ENCODE measurements at places on chromosomes 11 and 22.

DNA sequence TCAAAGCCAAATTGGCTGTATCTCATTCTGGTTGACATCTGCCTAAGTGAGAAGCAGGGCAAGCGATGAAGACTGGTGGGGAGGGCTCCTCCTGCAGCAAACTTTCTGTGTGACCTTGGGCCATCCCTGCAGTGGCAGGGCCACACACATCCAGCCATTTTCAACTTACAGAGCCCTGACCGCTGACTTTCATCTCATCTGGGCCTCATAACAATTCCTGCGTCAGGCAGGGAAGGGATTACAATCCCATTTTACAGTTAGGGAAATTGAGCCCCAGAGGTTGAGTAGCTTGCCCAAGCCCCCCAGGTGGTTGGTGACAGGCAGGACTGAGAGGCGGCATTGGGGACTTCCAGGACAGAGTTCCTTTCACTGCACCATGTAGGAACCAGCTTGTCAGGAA lies 21.9 kb downstream of the TPBGL start:
- no peak for DNase-seq

DNA sequence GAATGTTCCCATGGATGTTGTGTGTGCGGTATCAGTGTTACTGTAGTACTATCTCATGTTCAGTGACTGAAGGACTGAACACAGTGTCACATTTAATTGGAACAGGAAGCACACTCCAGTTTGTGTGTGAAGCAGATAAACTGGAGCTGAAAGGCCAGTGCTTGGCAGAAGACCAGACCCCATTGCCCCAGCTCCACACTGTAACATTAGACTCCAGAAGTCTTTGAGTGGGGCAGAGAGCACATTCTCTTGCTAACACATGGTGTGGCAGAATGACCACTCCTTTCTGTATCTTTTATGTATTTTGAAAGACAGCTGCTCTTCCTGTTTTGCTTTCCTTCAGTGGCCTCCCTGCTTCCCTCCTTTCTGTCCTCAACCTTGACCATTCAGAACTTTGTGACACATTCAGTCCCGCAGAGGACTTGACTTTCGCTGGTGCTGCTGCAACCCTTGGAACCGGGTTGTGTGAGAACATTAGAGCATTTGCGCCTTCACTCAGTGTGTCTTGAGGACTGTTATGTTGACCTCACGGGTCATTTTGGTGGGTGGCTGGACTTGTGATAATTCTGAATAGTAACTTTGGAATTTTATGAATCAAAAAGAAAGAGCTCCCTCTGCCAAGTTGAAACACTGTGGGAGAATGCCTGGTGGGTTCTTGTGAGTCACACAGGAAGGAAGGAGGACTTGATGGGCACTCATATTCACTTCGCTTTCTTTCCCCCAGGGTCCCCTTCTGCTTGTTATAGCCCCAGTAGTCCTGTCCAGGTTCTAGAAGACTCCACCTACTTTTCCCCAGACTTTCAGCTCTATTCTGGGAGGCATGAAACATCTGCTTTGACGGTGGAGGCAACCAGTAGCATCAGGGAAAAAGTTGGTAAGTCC lies 26.4 kb downstream of the AMOTL1 start:
- DNase-seq: peak; percentile 40

- DNase-seq: peak; percentile 92
Observed at GRCh38 chr11:65308281-65308891, 6.3 kb upstream of the CDC42EP2 start.

- no peak for DNase-seq
Observed at GRCh38 chr11:111764621-111765020, 1.6 kb downstream of the PPP2R1B start.

DNA sequence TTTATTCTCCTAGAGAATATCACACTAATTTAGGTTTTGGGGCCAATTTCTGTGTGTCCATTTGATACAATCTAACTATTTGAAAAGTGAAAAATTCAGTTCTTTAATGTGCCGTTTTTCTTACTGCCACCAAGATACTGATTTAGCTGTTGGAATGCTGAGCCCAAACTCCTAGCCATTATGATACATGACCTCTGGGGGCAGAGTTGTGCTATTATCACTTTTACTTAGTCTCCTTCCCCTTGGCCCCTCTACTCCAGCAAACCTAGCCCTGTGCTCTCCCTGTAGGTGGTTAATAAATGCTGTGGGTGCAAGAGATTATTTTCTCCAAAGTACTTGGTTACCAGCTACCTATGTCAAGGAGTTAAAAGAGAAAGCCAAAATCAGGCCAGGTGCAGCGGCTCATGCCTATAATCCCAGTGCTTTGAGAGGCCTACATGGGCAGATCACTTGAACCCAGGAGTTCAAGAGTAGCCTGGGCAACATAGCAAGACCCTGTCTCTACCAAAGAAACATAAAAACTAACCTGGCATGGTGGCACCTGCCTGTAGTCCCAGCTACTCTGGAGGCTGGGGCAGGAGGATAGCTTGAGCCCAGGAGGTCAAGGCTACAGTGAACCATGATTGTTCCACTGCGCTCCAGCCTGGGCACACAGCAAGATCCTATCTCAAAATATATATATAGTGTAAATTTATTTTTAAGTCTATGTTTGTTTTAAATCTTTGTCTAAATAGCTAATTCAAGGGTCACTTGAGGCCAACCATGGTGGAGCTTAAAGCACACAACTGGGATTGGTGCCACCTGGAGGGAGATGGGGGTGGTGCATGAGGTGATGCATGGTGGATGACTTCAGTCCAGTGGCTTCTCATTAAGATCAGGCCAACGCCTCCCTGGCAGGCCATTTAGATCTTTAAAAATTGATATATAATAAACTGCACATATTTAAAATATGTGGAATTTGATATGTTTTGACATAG lies 193.2 kb upstream of the PLET1 start:
- DNase-seq: peak; percentile 65

GRCh38 chr11:94785509-94785908 lies 17.4 kb downstream of the AMOTL1 start:
- no peak for DNase-seq

- DNase-seq: no peak
Observed at GRCh38 chr11:130871616-130872015, 44.7 kb downstream of the SNX19 start.

- DNase-seq: no peak
Observed at GRCh38 chr11:128931066-128931465, 11.6 kb downstream of the TP53AIP1 start.

- no peak for DNase-seq
Observed at GRCh38 chr11:130429120-130429681, 792 bp upstream of the ADAMTS8 start.

GRCh38 chr11:134159652-134160051 lies 64.1 kb downstream of the NCAPD3 start:
- no peak for DNase-seq

DNA sequence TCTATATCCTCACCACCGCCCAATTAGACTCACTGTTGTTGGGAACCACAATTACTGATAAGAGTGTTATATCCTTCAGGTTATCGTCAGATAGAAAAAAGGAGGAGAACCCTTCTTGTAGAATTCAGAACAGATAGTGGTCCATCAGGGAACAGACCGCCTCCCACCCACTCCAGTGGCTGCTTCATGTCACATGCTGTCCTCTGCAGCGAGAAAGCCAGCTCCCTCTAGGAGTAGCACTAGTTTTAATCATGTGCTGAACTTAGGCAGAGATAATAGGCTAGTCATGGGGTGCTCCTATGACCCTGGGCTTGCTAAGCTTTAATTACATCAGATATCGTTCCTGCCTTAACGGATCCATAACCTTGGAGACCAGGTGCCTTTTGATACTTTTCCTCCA lies 51.5 kb upstream of the RAB1B start:
- no peak for DNase-seq

DNA sequence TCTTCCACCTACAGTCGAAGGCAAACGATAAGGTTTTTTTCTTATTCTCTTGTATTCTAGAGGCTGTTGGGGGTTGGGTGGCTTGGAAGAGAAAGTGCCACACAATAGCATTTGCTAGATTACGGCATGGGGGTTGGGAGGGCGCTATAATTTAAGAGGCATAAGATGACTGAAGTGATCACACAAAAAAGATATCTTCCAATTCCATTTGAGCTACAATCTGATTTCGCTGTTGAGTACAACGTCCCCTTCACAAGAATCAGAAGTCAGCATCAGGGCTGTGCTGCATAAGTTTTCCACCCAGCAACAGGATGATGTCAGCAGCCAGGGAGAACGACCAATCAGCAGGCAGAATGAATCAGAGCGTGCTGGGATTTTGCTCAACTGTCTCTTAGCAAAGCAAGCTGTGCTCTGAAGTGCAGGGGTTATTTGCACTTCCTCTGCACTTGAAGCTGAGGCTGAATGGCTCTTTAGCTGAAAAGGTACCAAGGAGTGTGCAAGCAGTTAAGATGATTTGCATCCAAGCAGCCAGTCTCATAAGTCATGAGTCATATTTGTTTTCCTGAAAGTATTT lies 23.2 kb upstream of the SESN3 start:
- peak; percentile 92 for DNase-seq

- DNase-seq: no peak
Observed at GRCh38 chr11:30458541-30458940, 127.6 kb downstream of the MPPED2 start.

GRCh38 chr22:46242076-46242475 lies 8.0 kb downstream of the CDPF1 start:
- DNase-seq: peak; percentile 31

DNA sequence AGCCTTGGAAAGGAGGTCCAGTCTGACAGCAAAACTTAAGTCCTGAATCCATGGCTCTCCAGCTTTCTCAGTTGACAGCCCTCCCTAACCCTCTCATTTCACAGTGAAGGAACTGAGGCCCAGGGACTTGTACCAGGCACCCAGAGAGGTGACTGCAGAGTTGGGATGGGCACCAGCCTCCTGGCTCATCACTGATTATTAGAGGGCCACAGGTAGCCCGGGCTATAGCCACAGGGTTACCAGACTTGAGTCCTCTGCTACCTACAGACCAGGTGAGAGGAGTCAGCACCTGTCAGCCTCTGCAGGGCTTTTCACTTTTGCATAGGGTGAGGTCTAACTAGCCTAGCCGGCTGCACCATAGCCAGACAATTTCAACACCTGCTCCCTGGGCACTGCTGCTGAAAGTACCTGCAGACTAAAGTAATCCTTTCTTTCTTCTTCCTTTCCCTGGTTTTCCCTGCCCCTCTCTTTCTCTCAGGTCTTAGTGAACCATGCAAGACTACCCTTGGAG lies 37.6 kb downstream of the SYT13 start:
- no peak for DNase-seq

DNA sequence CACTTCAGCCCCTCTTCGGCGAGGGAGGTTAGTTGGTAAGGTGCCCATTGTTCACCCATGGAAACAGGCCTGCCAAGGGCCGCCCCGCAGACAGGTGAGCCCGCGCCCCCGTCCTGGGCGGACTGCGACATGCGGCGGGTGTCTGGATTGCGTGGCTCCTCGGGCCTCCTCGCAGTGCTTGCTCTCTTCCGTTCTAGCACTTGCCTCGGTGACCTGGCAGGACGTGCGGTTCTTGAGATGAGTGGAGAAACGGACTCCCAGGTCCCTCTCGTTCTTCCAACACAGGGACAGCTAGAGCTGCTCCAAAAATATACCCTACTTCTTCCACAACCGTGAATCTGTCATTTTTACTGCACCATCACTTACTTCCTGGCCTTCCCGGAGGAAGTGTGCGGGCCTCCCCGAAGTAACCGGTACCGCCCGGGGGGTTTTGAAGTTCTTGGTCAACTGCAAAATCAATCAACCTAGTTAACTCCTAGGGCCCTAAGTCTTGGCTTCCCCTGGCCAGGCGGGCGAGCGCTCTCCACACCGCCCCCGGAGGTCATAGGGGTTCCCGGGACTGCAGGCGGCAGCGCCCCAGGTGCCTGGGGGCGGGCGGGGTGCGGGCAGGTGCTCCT lies 745 bp upstream of the ZBTB44 start:
- no peak for DNase-seq
